Renal pelvis (tissue), 12 donors: ENCODE measurements at places on chromosomes 3 and 15. TPM values are rescaled to one million over a fixed set of nuclear protein-coding genes. Genes with fewer than 3 reads are reported as not detected.

The PPP1R14D gene
- 0.46 TPM for polyA plus RNA-seq

The SLC26A6 gene
- polyA plus RNA-seq, result 33.1 TPM

GRCh38 chr3:130659911-130660310 lies 86.7 kb downstream of the PIK3R4 start:
- no peak for DNase-seq

- DNase-seq, result no peak
Measured at GRCh38 chr3:108501535-108501934, 8.9 kb downstream of the MYH15 start.

DNA sequence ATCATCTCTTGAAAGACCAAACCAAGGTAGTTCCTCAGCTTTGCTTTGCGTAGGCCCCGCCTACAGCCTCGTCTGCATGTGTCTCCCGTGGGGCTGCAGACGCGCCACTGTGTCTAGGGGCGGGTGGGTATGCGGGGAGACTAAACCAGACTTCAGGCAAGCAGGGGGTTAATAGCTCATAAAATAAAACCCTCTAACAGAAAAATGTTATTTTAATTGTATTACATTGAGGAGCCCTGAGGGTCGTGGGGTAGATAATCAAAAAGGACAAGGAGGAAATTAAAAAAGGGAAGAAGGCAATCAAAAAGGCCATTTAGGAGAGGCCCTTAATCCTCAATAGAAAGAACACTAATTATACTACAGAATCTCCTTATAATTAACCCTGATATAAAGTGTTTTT lies 247.6 kb upstream of the ICE2 start:
- DNase-seq, result no peak

- DNase-seq, result peak; percentile 41
Measured at GRCh38 chr3:42936157-42936981, 30.4 kb downstream of the ZNF662 start.

DNA sequence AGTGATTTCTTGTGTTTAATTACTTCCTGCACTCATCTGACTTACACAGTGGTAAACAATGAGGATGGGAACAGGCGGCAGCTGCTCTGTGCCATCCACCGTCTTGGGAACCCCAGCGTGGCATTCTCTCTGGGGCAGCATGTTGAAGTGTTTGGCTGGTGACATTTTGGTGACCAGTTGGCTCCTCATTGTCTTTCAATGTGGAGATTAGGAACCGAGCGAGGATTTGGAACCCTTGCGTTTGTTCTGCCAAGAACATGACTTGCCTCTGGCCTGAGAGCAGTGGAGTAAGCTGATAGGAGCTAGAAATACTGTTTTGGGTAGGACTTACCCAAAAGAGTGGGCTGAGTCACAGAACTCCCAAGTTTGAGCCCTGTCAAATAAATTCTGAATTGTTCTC lies 88.8 kb downstream of the IGF1R start:
- DNase-seq, result no peak

- DNase-seq, result peak; percentile 67
Measured at GRCh38 chr15:98442379-98442833, 205.9 kb upstream of the IGF1R start.

The IL5RA gene
- polyA plus RNA-seq, result 0.48 TPM

DNA sequence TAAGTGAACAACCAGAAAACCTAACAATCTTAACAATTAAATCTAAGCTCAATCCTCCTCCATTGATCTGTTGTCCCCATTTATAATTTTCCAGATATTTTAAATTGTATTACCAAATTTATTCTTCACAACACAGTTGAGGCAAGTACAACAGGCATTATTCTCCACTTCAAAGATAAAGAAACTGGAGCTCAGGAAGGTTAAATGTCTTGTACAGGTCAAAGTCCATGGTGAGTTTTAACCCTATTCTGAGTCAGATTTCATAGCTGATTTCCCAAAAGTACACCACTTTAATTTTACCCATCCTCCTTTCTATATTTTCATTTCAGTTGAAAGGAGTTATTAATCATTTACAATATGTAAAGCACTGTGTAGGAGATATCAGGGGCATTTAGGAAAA lies 112.2 kb downstream of the FBXL22 start:
- DNase-seq, result no peak
